ENCODE measurements at places on chromosomes 7 and 10. TPM values are rescaled to one million over a fixed set of nuclear protein-coding genes. Genes with fewer than 3 reads are reported as not detected.

DNA sequence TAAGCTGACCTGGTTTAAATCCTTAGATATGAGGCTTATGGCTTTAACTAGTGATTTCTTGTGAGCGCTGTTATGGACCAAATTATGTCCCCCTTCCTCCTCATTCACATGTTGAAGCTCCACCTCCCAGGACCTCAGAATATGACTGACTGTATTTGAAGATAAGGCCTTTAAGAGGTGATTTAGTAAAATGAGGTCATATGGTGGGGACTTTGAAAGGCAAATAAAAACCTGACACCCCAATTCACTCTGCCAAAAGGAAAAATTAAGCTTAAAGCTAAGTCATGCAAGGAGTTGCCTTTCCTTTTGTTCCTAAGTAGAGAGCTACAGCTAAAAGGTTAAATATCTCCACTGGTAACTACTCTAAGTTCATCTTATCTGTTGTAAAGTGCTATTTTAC, 36.4 kb upstream of the FIGNL1 start:
- no peak for DNase-seq

The FEZF1 gene
- not detected for total RNA-seq

GRCh38 chr7:64947252-64948000, 43.4 kb downstream of the ZNF117 start:
- no peak for DNase-seq

The GPER1 gene
- not detected for total RNA-seq

The IDI2 gene
- total RNA-seq: not detected

- DNase-seq: no peak
Measured at GRCh38 chr10:95987685-95988426, 55.5 kb upstream of the CCNJ start.

DNA sequence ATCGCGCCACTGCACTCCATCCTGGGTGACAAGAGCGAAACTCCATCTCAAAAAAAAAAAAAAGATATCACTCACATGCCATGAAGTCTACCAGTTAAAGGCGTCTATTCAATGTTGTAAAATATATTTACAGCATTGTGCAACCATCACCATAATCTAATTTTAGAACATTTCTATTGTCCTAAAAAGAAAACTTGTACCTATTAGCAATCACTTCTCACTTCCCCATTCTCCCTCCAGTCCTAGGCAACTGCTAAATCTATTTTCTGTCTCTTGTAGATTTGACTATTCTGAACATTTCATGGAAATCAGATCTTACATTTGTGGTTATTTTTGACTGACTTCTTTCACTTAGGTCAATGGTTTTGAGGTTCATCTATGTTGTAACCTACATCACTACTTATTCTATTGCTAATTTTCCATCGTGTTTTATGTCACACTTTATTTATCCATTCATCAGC, 25.2 kb upstream of the OTUD1 start:
- no peak for DNase-seq

All from activated CD4-positive, alpha-beta T cell treated with anti-CD3 and anti-CD28 coated beads, Interleukin-2, amount 10 ng/mL, durations not matched to agents 7 days and 5 days (primary cell).